ENCODE measurements at places on chromosomes 12 and 14. TPM values are rescaled to one million over a fixed set of nuclear protein-coding genes. Genes with fewer than 3 reads are reported as not detected.

DNA sequence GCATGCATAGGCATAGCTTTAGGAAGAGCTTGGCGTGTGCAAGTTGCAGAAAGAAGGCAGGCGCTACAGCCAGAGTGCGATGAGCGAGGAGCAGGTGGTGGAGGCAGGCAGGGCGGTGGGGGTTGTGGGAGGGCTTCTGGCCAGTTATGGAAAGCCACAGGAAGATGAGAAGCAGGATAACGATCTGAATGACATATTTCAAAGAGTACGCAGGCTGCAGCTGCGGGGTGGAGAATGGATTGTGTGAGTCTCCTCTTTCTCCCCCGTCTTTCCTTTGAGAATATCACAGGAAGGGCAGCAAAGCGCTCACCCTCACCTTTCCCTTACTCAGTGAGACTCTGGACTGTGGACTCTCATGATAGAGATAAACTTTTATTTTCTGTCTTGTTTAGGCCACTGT is 48.7 kb upstream of the PLXNC1 start:
- DNase-seq, result peak; percentile 41

GRCh38 chr14:33647385-33647786 is 303.5 kb downstream of the EGLN3 start:
- no peak for DNase-seq

- DNase-seq, result no peak
These were observed 42.6 kb upstream of the PTPRR start for GRCh38 chr12:70963081-70963660.

- DNase-seq, result no peak
These were observed 33.8 kb downstream of the WBP11 start for GRCh38 chr12:14769466-14769968.

- DNase-seq, result no peak
These were observed 7.9 kb downstream of the TRIM9 start for GRCh38 chr14:51087031-51087441.

GRCh38 chr12:24820872-24821271 is 128.0 kb downstream of the BCAT1 start:
- DNase-seq, result no peak

DNA sequence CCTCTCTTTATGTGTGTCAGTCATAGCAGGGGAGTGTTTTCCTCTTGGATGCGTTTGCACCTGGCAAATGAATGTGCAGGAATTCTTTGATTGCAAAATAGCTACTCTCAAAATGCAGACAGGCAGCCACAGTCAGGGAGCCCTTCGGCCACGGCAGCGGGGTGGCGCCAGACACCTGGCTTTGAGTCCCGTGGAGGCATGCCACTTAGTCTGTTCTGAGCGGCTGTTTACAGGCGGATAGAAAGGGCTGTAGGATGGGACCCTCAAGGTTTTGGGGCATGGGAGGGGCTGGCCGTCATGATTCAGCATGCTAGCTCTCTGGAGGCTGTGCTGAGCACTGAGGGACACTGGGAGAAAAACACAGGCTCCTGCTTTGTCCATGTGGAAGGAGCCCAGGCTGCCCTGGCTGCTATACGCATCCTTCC is 117.1 kb downstream of the SLC25A47 start:
- DNase-seq, result peak; percentile 45

The LHX5 gene
- not detected for total RNA-seq

The NDRG2 gene
- total RNA-seq, result 21.8 TPM

The SYNDIG1L gene
- not detected for total RNA-seq

The SDR9C7 gene
- not detected for total RNA-seq
